Activated naive CD8-positive, alpha-beta T cell treated with anti-CD3 and anti-CD28 coated beads, Interleukin-2, amount 50 U/mL, for 16 hours (primary cell): ENCODE measurements at places on chromosomes 12 and 14.

GRCh38 chr12:10503460-10503859 lies 2.2 kb upstream of the EIF2S3B start:
- no peak for DNase-seq

- DNase-seq: no peak
Observed at GRCh38 chr14:33931461-33931860, 19.4 kb downstream of the EGLN3 start.

DNA sequence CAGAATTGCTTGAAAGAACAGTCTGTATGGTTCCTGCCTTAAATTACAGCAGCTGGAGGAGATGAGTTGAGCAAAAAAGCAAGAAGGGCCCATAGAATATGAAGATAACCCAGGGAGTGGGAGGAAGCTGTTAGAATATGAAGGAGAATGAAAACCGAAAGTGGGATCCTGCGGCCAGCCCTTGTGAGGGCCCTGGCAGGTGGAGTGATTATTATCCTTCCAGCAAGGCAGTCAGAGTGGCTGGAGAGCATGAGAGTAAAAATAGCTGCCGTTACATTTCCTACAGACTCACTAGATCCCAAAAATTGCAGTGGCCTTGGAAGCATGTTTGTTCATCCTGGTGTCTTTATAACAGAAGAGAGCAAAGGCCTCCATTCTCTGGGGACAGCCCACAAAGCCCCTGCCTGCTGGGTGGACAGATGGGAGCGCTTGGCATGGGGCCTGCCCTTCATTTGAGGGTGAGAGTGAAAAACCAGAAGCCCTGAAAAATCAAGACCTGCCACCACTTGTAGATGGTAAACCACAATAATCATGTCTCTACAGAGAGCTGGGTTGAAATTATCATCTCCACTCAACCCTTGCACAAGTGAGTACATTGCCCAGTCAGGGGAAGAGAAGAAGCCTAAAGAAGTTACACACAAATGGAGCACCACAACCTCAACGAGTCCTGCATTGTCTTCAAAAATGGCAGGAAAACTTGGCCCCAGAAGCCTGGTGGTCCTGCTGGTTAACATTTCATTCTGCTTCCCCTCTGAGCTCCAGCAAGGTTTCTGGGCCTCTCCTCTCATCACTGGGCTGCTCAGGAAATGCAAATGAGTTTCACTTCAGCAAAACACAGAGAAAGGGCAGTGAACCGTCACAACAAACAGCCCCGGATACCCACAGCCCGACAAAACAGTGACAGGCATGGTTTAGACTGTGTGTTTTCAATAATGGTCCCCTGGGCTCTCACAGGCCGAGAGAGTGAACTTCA lies 20.5 kb downstream of the ZDHHC22 start:
- DNase-seq: no peak

DNA sequence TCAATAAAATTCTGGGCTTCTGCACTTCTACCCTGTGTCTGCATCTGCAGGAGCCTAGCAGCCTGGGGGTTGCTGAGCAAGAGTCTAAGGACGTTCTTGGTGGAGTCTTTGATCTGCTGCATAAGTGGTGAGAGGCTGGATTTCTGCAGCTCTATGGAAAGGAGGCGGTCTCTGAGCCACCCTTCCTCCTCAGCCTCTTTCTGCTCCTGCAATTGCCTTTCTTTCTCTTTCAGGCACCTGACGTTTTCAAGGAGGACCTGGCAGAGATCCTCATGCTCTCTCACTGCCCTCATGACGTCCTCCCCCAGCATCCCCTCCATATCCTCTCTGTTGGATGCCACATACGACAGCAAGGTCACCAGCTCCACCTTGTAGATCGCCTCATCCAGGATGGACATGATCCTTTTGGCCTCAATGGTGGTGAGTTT lies 13.6 kb upstream of the TPCN1 start:
- no peak for DNase-seq

DNA sequence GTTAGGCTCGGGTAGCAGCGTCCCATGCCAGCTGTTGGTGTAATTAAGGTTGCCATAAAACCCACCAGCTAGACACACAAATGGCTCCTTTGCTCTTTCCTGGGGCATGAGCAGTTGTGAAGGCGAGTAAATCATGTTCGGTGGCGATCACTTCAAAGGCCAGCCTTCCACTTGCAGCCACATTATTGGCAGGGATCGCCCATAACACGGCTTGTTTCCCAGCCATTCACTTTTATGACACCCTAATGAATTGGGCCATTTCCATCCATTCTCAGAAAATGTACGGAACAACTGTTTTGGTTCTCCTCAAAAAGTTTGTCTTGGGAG lies 63.4 kb downstream of the BEGAIN start:
- DNase-seq: no peak

- no peak for DNase-seq
Observed at GRCh38 chr14:92513966-92514843, 624 bp downstream of the RIN3 start.
